CD4-positive, alpha-beta T cell (primary cell): ENCODE measurements at places on chromosomes 3 and 15.

DNA sequence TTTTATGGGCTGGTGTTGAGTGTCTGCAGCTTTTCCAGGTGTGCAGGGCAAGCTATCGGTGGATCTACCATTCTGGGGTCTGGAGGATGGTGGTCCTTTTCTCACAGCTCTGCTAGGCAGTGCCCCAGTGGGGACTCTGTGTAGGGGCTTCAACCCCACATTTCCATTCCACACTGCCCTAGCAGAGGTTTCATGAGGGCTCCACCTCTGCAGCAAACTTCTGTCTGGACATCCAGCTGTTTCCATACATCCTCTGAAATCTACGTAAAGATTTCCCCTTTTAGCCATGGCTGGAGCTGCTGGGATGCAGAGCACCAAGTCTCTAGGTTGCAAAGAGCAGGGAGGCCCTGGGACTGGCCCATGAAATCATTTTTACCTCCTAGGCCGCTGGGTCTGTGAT lies 11.6 kb downstream of the RFX7 start:
- no peak for DNase-seq

DNA sequence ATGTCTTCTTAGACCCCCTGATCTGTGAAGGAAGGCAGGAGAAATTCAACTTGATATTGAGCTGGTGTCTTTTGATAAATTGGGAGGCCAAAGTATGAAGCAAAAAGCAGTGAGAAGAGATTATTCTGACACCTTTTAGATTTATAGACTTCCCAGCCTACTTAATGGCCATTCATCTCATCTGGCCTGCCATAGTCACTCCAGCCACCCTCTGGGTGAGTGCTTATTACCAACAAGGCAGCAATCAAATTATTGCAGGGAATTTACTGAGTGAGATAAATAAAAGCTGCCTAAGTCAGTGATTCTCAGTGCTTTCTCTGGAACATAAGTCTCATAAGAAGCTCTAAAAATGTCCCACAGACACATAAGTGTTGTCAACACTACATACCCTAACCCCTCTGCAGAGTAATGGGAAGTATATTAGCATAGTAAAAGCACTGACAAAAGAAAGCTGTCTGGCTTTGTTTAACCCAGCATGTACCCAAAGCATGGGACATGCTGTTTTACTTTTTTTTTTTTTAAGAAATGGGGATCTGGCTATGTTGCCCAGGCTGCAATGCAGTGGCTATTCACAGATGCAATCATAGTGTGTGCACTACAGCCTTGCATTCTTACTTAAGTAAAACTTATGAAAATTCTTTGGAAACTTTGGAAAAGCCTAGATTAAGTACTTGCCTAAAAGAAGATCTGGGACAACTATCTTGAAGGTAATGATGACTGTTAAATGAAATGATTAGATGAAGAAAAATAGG lies 725.3 kb downstream of the TUSC7 start:
- DNase-seq, result no peak

DNA sequence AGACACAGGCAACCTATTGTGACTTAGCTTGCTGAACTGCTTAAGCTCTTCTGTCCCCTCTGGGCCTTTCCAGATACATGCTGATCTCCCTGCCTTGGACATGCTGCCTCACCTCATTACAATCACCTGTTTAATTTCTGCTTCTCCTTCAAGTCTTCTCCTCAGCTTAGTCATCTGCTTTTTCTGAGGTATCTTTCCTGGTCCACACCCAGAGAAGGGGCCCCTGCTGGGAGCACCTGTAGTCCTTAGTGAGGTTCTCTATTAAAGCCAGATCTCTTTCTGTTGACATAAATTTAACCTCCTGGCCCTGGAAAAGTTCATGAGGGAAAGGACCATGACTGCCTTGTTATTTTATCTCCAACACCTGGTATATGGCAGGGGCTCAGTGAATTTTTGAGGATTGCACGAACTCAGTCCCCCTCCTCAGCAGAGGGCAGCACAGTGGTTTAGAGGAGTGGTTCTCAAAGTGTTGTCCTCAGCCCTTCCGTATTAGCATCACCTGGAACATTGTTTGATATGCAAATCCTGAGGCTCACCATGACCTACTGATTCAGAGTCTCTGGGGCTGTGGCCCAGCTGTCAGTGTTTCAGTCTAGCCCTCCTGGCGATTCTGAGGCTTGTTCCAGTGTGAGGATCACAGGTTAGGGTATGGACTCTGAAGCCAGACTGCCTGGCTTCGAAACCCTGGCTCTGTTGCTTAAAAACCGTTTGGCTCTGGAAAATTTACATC lies 12.7 kb downstream of the COL6A6 start:
- DNase-seq, result no peak

GRCh38 chr3:61562042-61562720 lies 810 bp downstream of the PTPRG start:
- DNase-seq, result no peak

DNA sequence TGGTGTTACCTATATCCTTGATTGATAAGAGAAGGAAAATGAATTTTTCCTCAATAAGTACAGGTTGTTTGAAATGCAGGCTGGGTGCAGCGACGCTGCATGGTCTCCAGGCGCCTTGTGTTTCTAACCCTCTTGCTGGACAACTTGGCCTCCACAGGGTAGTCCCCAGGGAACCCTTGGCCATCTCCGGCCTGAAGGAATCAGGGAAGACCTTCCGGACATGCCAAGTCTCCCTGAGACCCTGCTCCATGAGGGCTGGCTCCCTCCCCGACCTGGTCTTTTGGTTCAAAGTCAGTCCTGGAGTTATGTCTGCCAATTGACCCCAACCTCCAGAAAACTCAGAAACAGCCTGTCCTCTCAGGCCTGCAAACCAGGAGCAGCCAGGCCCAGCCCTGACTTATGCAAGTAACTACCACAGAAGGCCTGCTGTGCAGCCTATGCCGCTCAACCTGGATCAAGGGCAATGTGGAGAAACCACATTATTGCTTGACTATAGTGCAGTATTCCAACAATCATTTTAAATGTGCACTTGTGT lies 98.3 kb downstream of the LIPC start:
- DNase-seq, result no peak

- DNase-seq, result no peak
Observed at GRCh38 chr3:189689625-189690024, 58.4 kb downstream of the TP63 start.

DNA sequence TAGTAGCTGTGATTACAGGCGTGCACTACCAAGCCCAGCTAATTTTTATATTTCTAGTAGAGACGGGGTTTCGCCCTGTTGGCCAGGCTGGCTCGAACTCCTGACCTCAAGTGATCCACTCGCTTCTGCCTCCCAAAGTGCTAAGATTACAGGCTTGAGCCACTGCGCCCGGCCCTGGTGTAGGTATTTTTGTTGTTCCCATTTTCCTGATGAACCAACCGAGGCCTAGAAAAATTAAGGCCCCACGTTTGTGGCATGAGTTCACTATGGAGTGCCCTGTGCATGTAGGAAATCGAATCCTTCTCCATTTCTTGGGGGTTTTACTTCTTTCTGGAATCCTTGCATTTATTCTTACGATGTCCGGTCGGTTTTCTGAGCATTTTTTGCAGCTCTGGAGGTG lies 14.3 kb upstream of the TATDN2 start:
- no peak for DNase-seq

GRCh38 chr3:63824309-63824708 lies 5.2 kb downstream of the C3orf49 start:
- DNase-seq, result no peak

DNA sequence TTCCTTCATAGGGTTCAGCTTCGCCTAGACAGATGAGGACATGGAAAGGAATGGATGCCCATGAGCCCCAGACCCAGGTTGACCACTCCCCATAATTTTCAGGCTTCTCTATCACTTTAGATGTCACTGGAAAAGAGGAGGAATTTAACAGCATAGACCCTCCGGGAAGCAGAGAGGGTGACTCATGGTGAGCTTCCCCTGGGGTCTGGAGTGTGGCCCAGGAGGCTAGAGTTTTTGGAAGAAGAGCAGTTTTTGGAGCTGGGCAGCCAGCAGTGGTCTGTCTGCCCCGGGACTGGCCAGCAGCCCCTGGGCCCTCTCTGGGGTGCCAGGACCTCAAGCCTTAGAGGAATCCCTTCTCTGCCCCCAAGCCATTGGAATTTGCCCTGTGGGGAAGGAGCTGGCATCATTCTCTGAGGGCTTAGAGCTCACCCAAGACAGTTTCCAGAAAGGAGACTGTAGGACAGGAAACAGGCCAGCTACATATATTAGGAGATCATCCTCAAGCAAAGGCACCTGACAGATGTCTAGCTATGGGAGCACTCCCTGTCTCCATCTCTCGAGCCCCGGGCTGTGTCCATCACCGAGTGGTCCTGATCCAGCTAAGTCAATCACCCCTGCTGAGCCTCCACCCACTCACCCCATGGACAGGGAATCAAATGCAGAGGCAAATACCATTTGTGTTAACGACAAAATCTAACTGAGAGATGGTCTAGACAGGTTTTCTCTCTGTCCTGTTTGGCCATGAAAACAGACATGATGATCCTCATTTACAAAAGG lies 67.3 kb downstream of the MEGF11 start:
- no peak for DNase-seq

DNA sequence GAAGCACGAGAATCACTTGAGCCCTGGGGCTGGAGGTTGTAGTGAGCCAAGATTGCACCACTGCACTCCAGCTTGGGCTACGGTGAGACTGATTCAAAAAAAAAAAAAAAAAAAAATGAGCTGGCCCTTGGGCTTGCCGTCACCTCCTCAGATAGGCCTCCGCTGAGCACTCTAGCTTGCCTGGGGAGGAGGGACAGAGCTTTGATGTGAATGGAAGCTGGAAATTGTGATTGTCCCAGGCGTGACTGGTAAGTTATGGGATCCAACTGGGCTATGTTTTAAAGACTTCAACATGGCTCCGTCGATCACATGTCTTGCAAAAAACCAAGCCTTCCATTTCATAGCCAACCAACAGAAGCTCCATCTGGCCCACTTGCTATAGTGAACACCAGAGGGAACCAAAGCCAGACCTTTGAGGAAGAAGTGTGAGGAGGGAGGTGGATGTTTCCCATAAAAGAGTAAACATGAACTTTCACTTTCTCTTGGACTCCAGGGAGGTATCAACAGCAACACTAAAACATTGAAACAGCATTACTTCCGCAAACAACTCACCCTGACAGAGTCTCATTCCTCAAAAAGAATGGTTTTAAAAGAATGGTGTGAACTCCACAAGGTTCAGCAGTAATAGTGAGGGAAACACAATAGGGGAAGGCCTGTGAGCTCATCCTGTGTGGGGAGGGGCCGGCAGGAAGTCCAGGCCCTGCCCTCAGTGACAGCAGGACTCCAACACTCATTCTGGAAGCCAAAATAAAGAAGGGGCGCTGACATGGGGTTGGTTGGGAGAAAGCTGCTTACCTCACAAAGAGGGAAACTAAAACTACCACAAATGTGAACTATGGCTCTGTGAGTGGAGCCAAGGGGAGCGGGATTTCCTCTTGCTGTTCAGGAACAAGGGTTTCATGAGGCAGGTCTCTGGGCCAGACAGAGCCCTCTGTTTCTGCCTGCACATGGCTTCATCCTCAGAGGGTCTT lies 59.2 kb upstream of the IL12A start:
- no peak for DNase-seq

DNA sequence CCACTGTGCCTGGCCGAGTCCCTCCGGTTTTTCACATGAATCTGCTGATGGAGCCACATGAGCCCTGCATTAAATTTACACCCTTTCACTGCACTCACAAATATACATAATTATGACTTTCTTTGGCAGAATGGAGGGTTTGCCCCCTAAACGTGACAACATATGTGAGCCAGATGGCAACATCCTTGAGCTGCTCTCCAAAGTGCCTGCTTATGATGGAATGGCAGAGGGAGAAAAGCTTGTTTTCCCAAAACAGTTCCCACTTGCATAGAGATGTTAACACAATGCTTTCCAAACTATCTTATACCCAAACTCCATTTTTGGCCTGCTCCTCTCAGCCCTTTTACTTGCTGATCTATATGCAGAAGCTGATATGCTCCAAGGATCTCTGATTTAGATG lies 54.9 kb downstream of the ABCC5 start:
- no peak for DNase-seq

DNA sequence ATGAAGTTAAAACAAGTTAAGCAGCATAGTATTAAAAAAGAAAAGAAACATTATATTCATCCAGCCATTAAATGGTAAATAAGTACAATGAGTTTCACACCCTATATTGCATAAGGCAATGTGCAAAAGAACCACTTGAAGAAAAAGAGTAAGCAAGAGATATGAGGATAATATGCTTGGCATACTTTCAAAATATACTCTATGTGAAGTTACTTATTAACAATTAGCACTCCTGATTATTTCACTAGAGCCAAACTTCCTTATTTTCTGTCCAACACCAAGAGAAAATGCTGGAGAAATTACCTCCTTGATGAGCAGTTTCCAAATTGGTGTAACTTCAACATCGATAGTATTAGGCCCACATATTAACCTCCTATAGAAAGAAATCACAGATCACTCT lies 63.7 kb downstream of the ATP13A4 start:
- DNase-seq, result no peak

DNA sequence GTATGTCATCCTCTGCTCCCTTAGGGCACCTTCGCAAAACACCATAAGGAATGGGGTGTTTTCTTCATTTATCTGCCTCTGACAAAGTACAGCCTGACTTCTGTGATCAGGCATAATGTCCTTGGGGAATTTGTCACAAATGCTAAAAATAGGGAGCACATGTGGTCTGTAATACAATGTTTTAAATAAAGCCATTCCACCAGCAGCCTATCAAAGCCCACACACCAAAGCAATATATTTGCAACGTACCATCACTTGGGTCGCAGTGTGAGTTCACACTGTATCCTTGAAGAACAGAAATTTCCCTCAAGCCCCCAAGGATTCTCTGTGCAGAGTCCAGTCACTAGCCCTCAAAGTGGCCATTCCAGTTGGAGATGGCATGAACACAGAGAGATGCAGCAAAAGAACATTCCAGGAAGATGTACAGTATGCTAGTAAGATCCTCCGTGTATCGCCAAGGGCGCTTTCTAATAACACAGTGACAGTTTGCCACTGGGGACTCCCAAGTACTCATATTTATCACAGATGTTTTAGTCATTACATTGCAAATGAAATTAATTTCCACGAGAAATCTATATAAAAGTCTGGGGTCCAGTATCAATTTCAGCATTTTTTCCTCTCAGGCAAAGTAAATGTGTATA lies 246.7 kb downstream of the MCTP2 start:
- no peak for DNase-seq

- DNase-seq, result no peak
Observed at GRCh38 chr15:89777073-89777751, 1.1 kb downstream of the MESP2 start.

DNA sequence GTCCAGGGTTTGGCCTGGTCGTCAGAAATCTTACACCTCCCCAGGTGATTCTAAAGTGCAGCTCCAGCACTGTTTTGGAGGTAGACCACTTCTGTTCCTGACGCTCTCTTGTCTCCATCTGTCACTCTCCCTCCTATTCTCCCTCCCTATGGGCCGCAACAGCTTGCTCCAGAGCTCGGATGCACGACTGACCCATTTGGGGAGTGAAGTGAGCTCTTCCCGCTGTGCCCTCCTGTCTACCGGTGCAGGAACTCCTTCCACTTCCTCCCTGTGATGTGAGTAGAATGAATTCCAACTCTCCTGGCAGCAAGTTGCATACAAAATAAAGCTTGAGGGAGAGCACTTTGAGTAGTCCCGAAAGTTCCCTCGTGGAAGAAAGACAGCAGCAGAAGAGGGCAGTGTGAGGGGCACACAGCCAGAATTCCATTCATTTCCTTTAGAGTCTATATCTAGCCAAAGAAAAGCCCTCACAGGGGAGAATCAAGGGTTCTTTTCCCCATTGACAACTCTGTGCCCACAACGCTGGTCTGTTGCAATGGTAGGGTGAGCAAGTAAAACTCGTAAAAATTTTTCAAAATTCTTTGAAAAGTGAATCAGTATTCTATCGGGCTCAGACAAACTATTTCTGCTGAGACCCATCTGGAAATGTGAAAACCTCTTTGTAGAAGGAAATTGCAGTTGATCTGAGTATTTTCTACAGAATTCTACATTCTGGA lies 39.9 kb upstream of the BDH1 start:
- no peak for DNase-seq
